Iris pigment epithelial cell (primary cell): ENCODE measurements at places on chromosomes 2 and 18.
A peak's percentile ranks its signal among the peaks of the same experiment; 100 is the strongest.

DNA sequence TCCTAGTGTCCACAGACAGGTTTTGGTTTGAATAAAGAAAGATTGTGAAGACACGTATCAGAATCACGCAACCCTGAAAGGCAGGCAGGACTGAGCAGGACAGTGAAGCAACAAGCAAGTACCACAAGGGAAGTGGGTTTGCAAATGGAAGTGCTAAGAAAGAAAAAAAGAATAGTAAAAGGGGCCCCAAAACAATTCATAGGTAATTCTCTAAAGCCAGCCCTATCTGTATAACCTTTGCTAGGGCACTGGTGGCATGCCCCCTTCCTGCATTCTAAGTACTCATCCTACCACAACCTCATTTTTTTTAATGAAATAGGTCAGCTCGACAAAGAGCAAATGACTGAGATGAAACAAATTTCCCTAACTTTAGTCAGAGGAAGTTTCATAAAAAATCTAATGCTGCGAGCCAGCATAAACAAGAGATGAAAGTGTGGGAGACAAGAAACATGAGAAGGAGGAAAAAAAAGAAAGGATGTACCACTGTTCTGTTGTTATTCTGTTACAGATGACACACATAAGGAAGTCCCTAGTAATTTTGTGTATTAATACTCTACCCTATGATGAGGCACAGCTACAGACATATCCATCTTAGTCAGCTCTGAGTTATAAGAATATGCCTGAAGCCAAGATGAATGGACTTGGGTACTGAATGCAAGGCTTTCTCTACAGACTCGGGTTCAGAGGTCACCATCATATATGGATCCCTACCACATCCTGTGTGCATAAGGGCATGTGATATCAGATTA lies 32.2 kb downstream of the IKZF2 start:
- peak; percentile 94 for DNase-seq

GRCh38 chr2:15932394-15933183 lies 7.8 kb upstream of the MYCN start:
- no peak for DNase-seq

GRCh38 chr2:105873281-105873680 lies 128.6 kb downstream of the NCK2 start:
- DNase-seq = no peak

GRCh38 chr2:5690718-5691220 lies 1.4 kb upstream of the SOX11 start:
- peak; percentile 2 for DNase-seq

- DNase-seq = no peak
Measured at GRCh38 chr2:108889907-108890306, 99.1 kb downstream of the EDAR start.

- no peak for DNase-seq
Measured at GRCh38 chr2:54641988-54642387, 81.5 kb upstream of the EML6 start.

- DNase-seq = peak; percentile 67
Measured at GRCh38 chr2:68853035-68853434, 18.2 kb downstream of the BMP10 start.

DNA sequence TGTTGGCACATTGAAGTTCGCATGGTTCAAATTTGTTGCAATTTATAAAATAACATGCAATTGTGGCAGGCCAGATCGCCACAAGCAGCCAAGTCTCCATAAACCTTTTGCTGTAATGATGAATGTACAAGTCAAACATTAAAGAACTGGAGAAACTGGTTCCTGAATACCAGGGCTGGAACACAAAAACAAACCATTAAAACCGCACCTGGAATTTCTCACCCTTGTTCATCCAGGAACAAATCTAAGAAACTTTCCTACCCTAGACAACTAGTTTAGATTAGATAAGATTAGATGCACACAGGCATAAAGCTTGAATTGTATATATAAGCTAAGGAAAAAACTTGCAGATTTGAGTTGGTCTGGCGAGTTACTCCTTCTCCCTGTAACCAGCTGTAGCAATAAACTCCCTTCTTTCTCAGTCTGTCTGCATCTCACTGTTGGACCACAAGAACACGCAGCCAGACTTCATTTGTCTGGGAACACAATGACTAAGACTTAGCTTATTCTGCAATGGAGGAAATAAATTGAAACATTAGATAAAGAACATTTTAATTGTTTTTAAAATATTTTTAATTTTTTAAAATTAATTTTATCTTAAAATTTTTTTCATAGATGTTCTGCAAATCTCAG lies 1835.5 kb upstream of the LRRTM1 start:
- no peak for DNase-seq

DNA sequence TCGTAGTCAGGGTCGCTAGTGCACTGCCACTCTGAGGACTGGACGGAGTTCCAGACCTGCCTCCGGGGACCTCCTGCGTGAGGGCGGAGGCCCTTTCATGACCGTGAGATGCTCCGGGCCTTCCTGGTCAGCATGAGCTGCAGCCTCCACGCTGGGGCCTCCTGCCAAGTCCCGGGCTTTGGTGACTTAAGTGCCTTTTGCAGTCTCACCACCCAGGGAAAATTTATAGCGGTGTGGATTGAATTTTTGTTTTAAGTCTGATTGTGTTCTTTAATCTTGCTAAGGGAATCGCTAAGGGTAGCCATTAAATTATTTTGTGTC lies 33.6 kb downstream of the CHRNA1 start:
- no peak for DNase-seq

- DNase-seq = no peak
Measured at GRCh38 chr2:12151716-12152115, 405.3 kb downstream of the LPIN1 start.

- no peak for DNase-seq
Measured at GRCh38 chr2:233289648-233290047, 18.0 kb upstream of the SAG start.
